ENCODE measurements at places on chromosomes 12 and 14.

DNA sequence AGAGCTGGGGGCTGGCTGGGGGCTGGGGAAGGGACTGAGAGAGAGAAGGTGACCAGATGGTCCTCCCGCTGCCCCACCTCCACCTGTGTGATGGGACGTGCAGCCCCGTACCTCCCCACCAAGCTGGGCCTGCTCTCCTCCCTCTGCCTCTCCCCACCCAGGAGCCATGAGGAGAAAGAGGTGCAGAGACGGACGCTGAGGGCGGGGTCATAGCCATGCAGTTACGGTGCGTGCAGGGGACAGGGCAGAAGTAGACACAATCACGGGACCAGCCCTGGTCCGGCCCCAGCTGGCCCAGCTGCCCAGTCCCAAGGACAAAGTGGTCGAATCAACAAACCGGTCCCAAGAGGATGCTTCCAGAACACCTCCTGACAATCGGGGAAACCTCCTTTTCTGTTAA is 33.2 kb downstream of the RFLNA start:
- DNase-seq, result no peak

DNA sequence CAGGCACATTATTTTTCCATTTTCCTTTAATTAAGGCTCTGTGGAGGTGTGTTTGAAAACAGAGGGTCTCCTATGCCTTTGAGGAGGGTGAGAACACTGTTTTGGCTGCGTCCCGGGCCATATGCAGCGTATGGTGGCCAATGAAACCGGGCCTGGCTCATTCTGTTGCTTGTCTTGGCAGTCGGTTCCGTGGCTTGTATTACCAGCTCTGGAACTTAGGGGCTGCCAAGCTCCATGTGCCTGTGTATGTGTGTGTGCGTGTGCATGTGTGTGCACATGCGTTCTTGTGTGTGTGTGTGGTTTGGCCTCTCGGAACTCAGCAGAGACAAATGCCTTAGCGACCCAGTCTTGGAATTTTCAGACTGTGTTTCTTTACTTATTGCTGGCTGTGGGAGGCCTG is 2.7 kb downstream of the JDP2 start:
- DNase-seq, result no peak

DNA sequence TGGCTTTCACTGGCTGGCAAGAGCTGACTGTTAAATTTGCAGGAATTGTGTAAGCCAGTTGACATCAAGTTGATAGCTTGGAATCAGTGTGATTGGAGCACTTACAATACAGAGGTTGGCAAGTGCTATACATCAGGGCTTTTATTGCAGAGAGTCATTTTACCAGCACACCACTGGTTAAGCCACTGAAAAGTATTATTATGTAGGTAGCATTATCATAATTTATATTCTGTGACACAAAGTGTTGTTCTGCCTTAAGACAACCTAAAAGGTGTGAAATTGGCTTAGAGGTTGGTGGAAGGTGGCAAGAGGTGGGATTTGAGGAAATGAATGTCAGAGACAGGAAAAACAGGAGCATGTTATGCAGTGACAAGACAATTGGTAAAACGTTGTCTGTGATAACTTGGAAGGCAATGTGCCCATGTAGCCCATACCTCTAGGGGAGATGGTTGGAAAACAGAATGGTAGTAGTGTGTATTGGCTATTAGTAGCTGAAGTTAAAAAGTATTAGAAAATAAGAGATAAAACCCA is 172.9 kb upstream of the PRICKLE1 start:
- no peak for DNase-seq

GRCh38 chr12:122141911-122142725 is 31.9 kb downstream of the IL31 start:
- DNase-seq, result no peak

GRCh38 chr14:58954052-58954451 is 234.4 kb upstream of the DAAM1 start:
- DNase-seq, result no peak

DNA sequence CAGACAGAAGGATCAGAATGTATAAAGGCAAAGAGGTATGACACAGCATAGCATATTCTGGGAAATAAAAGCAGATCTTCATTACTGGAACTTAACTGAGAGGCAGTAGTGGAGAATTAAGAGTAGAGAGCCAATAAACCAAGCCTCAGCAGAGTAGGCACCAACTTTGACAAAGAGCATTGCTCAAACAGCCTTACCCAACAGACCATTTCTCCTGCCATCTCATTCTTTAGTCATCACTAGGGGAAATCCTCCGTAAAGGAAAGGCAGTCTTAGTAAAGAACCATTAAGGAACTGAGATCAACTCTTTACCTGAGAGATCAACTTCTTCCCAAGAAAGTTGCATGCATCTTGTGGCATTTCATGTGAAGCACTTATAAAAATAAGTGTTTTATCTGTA is 36.6 kb downstream of the SENP1 start:
- DNase-seq, result no peak

Measured in right renal cortex interstitium (tissue), 3 donors.